ENCODE measurements at places on chromosomes 13 and 19. TPM values are rescaled to one million over a fixed set of nuclear protein-coding genes. Genes with fewer than 3 reads are reported as not detected.
A peak's percentile ranks its signal among the peaks of the same experiment; 100 is the strongest.

FCER2 gene
- total RNA-seq = not detected

- DNase-seq = peak; percentile 58
- H3K4me1 ChIP-seq = peaks cover 45% of the 10 kb centered on the region
- H3K27me3 ChIP-seq = no peaks in the 10 kb centered on the region
- no peaks in the 10 kb centered on the region for H3K36me3 ChIP-seq
- H3K27ac ChIP-seq = peak overlapping the region; percentile 93
These were observed 6.7 kb upstream of the JUND start for GRCh38 chr19:18287836-18288772.

DNA sequence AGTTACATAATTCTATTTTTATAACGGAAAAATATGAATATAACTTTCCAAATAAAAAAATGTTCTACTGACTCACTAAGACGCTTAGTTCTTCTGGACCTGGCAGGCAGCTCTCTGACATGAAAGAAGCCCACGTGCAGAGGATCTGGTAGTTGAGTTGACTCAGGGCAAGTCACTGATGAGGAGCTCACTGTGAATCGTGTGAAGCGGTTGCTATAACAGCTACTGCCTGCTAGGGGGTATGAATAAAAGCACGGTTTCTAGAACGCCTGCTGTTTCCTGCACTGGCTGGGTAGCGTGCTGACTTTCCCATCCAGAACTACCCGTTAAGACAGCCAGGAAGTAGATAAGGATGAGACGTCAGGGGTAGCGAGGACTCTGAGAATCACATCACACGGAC is 54.7 kb upstream of the WASF3 start:
- no peak overlapping the region for H3K4me3 ChIP-seq
- DNase-seq = peak; percentile 52
- H3K4me1 ChIP-seq = no peaks in the 10 kb centered on the region
- no peaks in the 10 kb centered on the region for H3K36me3 ChIP-seq

DNA sequence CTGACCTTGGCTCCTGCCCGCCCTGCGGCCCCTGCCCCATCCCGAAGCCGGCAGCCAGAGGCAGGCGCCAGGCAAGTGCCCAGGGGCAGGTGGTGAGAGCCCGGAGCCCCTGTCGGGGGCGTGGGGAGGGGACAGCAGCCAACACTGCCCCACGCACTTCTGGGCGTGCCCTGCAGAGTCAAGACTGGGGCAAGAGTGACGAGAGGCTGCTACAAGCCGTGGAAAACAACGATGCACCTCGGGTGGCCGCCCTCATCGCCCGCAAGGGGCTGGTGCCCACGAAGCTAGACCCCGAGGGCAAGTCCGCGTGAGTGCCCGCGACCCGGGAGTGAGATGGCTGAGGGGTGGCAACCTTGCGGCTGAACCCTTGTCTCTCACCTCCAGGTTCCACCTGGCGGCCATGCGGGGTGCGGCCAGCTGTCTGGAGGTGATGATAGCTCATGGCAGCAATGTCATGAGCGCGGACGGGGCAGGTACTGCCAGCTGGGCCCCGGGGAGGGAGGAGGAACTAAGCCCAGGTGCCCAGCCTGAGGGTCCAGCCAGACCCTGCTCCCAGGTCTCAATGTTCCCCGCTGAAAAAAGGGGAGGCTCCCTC is 17.3 kb downstream of the ANKRD24 start:
- H3K4me1 ChIP-seq = peaks cover 4% of the 10 kb centered on the region
- no peaks in the 10 kb centered on the region for H3K36me3 ChIP-seq
- peak; percentile 38 for DNase-seq
- no peak overlapping the region for H3K4me3 ChIP-seq
- H3K27me3 ChIP-seq = peaks cover 55% of the 10 kb centered on the region
